ENCODE measurements at places on chromosomes 6 and 20.

DNA sequence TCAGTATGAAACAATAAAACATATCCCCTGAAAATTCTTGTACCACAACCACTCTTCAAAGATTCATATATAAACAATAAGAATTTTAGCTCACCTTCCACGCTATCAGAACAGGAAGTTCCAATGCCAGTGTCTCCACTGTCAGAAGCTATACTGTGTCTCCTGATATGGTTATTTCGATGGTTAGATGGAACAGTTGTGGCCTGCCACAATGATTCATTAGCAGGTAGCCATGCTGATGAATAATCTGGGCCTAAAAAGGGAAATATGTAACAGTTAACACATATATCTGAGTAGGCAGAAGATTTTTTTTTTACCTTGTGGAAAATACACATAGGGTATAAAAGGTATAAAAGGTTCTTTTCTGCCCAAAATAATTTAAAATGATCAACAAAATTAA lies 19.0 kb downstream of the CEP85L start:
- no peak for DNase-seq

DNA sequence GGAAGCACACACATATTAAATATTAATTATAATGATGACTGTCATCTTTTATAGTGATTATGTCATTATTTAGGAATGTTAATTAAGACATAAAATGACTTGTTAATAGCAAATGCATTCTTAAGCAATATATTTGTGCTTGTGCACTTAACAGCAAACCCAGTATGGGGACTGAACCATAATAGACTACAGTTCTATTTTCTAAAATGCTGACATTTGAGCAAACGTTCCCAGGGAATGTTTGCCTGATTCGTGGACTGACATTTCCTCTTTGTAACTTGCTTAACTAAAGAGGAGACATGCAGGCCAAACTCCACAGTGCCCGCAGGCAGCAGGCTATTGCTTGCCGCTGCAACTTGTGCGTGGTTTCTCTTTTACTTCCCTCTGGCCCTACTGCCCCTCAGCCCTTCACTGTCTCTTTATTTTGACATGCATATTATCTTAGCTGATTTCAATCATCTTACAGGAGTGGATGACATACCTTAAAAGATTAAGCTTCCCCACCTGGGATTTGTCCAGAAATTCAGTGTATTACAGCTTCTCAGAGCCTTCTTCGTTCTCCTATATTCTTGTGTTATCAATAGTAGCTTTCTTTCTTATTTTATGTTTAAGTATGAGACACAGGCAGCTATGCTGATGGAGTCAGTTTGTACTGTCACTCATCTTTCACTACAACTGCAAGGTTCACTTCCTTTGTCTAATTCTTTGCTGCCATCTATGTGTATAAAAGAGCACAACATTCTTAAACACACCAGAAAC lies 141.5 kb downstream of the GMDS start:
- DNase-seq, result no peak

- DNase-seq, result no peak
Observed at GRCh38 chr6:164331026-164331425, 916.5 kb downstream of the QKI start.

GRCh38 chr6:8389036-8389818 lies 46.1 kb downstream of the SLC35B3 start:
- DNase-seq, result no peak

DNA sequence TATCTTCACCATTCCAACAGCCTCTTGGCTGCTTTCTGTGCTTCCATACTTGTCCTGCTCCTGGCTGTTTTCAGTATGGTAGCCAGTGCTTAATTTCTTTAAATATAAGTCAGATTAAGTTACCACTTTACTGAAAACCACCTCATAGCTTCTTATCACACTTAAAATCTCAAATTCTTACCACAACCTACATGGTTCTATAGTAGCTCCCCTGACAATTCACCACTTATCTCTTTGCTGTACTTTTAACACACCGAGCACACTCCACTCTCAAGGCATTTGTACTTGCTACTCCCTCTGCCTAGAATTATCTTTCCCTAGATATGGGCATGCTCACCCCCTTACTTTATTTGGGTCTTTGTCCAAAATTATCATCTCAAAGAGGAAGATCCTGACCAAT lies 369.0 kb downstream of the TENT5A start:
- DNase-seq, result no peak

GRCh38 chr6:12047304-12047703 lies 35.2 kb downstream of the HIVEP1 start:
- no peak for DNase-seq

GRCh38 chr20:37600486-37600885 lies 72.8 kb upstream of the BLCAP start:
- DNase-seq, result no peak

GRCh38 chr6:32954986-32955802 lies 2.3 kb upstream of the HLA-DMA start:
- DNase-seq, result no peak

GRCh38 chr6:170248111-170248805 lies 42.6 kb downstream of the DLL1 start:
- no peak for DNase-seq

GRCh38 chr6:21855811-21856455 lies 262.4 kb downstream of the SOX4 start:
- DNase-seq, result no peak

- DNase-seq, result peak; percentile 90
Observed at GRCh38 chr6:137904822-137905617, 38.0 kb downstream of the TNFAIP3 start.

GRCh38 chr6:33783781-33784520 lies 5.0 kb downstream of the LEMD2 start:
- no peak for DNase-seq

- DNase-seq, result no peak
Observed at GRCh38 chr20:25274481-25274880, 26.6 kb downstream of the PYGB start.

- DNase-seq, result no peak
Observed at GRCh38 chr6:55913228-55914195, 38.1 kb upstream of the BMP5 start.

- no peak for DNase-seq
Observed at GRCh38 chr6:84882768-84883766, 118.7 kb upstream of the TBX18 start.

GRCh38 chr20:19758501-19759331 lies 658 bp downstream of the RIN2 start:
- no peak for DNase-seq

DNA sequence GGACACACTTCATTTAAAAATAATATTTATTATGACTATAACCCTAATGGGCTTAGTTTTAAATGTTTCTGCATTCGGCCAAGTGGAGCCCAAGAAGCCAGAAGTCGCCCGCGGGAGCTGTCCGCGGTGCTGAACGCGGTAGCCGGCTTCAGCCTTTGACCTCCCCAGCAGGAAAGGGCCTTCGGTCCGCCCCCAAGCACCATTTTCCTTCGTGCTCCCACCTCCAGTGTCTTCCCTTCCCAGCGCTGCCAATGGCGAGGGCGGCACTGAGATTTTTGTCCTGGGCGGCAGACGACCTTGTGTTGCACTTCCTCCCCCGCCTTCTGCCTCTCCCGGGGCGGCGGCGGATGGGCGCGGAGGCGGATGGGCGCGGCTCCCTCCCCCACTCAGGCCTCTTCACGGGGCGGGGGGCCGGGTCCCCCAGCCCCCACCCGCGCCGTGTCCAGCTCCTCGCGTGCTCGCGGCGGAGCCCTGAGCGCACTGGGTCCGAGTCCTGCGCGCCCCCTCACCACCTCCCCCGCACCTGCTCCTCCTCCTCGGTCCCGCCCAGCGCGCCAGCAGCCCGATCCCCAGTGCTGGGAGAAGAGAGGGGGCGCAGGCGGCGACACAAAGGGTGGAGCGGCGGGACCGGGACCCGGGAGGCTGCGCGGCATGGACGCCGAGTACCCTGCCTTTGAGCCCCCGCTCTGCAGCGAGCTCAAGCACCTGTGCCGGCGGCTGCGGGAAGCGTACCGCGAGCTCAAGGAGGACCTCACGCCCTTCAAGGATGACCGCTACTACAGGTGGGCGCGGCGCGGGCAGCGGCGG lies 23.6 kb upstream of the TMEM181 start:
- DNase-seq, result no peak

DNA sequence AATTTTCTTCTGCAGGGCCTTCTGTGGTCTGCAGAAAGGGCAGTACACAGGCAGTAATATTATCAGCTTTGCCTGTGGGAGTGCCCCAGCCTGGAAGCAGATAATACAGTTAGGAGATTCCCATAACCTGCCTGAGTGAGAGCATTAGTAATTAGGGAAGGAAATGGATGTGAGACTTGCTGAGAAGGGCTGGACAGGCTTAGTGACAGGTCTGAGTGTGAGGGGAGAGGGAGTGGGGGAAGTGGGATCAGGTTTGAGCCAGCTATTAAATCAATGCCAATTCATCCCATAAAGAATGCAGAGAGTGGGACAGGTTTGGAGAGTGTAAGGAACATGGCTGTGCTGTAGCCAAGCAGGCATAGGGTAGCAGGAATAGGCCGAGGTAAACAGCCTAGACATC lies 10.1 kb upstream of the CFAP206 start:
- no peak for DNase-seq

DNA sequence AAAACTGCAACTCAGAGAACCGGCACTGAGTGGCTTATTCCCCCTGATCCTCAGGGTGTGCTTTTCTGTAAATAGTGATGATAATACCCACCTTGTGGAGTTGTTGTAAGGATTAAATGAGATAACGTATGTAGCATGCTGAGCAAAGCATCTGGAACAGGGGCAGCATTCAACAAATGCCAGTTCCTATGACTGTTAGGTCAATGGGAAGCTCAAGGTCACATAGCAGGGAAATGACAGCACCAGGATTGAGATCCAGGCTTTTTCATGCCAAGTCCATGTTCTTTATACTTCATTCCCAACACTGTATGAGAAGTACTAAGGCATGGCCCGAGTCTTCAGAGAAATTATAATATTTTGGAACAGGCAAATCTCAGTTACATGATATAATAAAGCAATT lies 5.1 kb downstream of the RCAN2 start:
- DNase-seq, result no peak

DNA sequence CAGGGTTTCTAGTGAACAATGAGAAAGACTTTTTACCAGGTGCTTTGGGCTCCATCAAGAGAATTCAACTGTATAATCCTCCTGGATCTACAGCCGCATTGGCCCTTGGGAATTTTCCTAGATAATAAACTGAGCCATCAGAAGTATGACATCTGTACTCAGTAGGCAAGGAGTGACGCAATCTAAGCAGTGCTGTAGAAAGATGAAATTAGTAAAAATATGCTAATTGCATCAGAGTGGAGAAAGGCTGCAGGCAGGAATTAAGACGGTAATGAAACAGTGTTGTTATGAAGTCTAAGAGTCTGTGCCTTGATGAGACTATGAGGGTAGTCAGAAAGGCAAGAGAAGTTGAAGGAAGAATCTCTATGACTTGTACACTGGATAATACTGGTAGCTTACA lies 507.9 kb upstream of the SOX4 start:
- DNase-seq, result no peak

DNA sequence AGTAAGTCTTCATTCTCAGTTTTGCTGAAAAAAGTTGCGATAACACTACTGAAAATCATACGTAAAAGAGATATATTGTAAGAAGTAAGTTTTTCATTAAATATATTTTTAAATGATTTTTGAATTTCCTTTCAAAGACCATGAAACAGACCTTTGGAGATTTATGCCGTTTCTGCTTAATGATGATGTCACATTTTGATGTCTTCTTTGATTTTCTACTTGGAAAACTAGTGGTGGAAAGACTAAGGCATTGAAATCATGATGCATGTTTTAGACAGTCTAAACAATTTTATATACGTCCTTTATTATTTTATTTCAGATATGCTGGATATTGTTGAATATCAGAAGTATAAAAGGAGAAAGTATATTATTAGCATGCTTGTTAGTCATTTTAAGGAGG lies 33.7 kb downstream of the EYA4 start:
- DNase-seq, result no peak

DNA sequence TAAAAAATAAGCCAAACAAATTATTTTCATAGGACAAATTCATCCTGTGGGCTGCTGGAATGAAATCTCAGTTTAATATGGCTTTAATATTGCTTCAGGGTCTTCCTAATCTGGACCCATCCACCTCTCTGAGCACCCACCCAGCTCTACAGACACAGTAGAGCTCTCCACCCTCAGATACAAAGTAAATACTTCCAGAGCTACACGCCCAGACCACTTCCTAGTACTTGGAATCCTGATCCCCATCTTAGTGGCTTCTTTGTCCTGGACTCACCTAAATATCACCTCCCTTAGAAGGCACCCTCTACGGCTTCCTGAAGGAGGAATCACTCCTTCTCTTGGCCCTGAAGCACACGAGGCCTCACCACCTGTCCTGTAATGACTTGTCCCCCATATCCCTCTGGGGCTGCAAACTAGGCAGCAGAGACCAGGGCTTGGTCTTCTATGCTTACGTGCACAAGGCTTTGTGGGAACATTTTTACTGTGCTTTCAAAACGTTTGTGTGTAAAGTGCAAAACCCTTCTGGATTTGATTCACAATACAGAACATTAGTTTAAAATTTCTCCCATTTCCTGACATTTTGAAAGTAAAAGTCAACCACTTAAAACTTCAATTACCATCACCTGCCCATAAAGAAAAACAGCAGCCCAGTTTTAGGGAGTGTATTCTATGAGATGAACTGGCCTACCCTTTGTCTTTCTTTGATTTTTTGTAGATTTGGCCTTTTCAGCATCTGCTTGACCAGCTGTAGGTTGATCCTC lies 2.4 kb downstream of the CTCFL start:
- no peak for DNase-seq

- DNase-seq, result no peak
Observed at GRCh38 chr6:41976794-41977484, 35.3 kb upstream of the CCND3 start.

DNA sequence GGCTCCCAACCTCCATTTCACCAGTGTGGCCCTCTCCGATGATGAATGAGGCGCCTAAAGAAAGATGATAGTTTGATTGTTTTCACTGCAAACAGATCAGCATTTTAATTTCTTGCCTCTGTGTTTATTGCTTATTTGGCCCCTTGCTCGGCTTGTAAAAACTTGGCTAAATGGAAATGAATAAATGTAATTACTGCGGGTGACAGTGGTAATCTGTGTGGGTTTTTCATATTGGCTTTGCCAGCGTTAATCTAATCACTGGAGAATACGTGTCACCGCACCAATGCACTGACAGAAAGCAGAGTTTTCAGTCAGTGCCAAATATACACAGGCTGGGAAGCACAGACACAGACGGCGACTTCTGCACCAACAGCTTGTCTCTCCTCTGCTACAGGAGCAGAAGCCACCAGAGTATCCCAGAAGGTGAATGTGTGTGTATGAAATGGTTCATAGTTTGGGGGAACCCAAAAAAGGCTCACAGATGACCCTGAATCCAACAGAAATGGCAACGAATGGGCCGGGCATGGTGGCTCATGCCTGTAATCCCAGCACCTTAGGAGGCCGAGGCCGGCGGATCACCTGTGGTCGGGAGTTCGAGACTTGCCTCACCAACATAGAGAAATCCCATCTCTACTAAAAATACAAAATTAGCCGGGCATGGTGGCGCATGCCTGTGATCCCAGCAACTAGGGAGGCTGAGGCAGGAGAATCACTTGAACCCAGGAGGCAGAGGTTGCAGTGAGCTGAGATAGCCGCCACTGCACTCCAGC lies 534.0 kb downstream of the PKHD1 start:
- DNase-seq, result no peak

GRCh38 chr6:129748212-129748900 lies 38.4 kb upstream of the ARHGAP18 start:
- peak; percentile 45 for DNase-seq
